ENCODE measurements at places on chromosomes 6 and 20.

DNA sequence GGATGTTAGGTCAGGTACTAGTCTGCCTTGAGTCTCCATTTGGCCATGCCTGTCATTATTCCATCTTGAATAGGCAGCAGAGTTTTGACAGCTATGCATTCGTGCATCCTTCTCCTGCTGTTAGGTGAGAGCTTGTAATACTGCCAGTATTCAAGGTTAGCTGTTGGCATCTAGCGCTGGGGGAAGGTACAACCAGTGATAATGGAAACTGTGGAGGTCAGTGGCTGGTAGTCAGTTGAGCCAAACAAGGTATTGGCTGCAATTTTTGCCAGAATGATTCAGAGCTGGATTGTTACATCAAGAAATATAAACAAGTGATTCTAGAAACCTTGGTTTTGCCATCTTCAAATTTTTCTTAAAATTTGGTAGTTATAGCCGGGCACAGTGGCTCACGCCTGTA lies 6.5 kb downstream of the FAM8A1 start:
- no peak for DNase-seq

GRCh38 chr6:151639750-151640149 lies 145.9 kb downstream of the CCDC170 start:
- no peak for DNase-seq

DNA sequence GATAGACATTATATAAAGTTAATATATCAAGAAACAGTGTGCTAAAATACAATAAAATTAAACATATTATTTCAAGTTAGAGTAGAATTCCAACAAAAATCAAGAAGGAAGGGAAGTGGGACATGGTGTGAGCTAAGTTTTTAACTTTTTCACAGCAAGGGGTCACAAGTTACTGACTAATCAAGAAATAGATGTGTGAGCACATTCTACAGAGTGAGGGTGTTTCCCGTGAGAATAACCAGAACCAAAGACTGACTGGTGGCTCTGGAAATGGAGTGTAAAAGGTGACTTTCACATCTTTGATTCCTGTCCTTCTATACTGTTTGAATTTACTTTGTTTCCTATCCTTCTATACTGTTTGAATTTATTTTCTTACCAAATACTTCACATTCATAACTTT lies 206.6 kb downstream of the TASP1 start:
- no peak for DNase-seq

- no peak for DNase-seq
Measured at GRCh38 chr6:46794068-46794467, 879 bp downstream of the MEP1A start.

- no peak for DNase-seq
Measured at GRCh38 chr6:110813338-110814101, 1.7 kb downstream of the CDK19 start.

GRCh38 chr20:24762791-24763350 lies 186.2 kb upstream of the CST7 start:
- no peak for DNase-seq

DNA sequence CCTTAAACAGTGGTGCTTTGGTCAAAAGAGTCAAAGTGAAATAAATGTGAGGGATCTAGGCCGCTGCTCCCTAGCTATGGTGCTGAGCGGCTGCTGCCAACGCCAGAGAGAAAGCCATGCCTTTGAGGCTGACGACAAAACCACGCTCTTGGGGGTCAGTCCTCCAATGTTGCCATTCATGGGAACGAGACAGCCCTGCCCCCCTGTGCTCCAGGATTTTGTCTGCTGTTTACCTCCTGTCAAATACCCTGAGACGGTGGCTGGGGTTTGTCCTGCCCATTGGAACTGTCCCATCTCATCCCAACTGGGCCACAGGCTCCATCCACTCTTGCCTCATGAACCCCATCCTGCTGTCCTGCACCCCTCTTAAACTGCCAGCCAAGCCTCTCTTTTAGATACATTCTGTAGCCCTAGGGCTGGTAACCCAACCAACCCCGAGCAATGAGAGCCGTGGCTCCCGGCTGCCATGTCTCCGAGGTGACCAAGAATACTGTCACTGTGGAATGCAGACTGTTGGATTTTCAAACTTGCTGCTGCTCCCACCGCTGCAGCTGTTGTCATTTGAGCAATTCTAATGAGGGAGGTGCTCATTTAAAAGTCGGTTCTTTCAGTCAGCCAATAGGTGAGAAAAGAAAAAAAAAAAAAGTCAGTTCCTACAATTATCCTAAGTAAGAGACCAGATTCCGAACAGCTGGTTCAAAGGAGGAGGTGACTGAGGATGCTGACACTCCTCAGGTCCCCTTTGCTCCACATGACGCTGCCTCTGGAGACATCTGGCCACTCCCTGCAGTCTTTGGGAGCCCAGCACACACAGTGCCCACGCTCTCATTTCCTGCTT lies 73.1 kb upstream of the QKI start:
- no peak for DNase-seq

GRCh38 chr20:10667560-10668167 lies 6.1 kb downstream of the JAG1 start:
- DNase-seq: no peak

GRCh38 chr6:139597771-139598755 lies 223.6 kb upstream of the CITED2 start:
- peak; percentile 80 for DNase-seq

All from muscle of arm (tissue), 14 donors.